ENCODE measurements at places on chromosomes 6 and 20. TPM values are rescaled to one million over a fixed set of nuclear protein-coding genes. Genes with fewer than 3 reads are reported as not detected.

HRH3 gene
- not detected for polyA plus RNA-seq

TRIM38 gene
- 11.8 TPM for polyA plus RNA-seq

TREML1 gene
- 1.1 TPM for polyA plus RNA-seq

DNA sequence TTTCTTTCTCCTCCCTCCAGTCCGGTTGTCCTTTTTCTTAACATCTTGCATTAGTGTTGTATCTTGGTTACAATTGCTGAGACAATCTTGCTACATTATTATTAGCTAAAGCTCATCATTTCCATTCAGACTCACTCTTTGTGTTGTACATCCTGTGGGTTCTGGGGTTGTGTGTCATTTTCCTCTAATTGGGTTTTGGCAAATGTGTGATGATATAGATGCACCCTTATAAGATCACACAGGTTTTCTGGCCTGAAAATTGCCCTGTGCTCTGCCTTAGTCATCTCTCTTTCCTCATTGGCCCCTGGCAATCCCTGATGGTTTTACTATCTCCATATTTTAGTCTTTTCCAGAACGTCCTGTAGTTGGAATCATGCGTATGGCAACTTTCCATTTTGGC lies 60.1 kb downstream of the PPP1R14C start:
- no peak for DNase-seq

HAO1 gene
- not detected for polyA plus RNA-seq

APOM gene
- 101 TPM for polyA plus RNA-seq

DNA sequence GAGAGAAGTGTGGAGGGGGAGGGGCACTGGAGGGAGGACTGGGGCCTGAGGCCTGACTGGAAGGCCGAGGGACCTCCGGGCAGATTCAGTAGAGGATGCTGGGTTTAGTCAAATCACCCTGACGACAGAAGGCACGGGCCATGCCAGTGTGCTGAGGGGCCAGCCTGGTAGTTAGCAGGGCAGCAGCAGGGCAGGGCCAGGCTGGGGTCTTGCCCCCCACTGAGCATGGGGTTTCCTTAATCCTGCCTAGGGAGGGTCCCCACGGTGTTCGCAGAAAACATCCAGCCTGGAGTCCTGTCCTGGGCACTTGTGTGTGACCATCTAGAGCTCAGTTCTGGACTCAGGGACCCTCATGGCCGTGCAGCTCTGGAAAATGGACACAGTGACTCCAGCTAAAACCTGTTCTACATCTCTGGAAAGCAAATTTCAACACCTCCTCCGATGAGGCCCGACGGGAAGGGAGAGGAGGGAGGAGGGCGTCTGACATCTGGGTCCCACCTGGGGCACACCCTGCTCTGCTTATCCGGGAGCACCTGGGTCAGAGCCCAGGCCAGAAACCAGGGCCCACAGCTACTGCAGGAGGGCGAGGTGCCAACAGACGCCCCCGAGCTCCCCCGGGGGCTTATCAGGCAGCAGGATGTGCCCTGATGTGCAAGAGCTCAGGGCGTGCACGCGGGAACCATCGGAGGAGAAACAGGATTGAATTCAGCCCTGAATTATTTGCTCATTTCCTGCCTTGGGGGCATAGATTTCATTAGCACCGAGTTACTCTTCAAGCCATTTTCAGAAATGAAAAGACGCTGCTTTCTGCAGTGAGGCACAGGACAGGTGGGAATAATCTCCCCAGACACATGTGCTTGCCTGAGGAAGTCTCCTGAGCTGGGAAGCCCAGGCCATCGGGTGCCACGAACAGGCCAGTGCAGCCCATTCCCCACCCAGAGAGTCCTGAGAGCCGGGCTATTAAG lies 78.0 kb upstream of the MPC1 start:
- no peak for DNase-seq

GSTA4 gene
- polyA plus RNA-seq: 103 TPM

COL9A3 gene
- 17.5 TPM for polyA plus RNA-seq

ARMH2 gene
- not detected for polyA plus RNA-seq

DNA sequence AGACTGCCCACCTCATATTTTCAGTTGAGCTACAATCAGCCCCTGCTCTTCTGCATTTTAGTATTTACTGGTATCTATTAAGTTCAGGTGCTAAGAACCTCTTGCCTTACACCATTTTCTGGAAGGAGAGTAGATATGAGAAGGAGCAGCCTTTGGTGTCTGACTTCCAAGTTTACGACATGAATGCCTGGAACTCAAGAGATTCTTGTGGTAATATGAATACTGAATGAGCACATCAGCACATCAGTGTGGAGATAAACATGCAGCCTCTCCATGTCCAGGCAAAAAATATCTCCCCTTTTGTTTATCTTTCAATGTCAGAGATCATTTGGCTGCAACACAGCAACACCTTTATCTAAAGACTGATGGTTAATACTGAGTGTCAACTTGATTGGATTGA lies 65.8 kb upstream of the THEMIS start:
- DNase-seq: no peak

BHLHE23 gene
- polyA plus RNA-seq: not detected

GRCh38 chr20:61584851-61585250 lies 332.8 kb downstream of the CDH4 start:
- no peak for DNase-seq
